NCI-H1092 treated with DMSO at 0.1 percent for 48 hours (cell line): ENCODE measurements at places on chromosomes 2 and 18.

- no peak for DNase-seq
These were observed 201.8 kb downstream of the GBX2 start for GRCh38 chr2:235966396-235966795.

DNA sequence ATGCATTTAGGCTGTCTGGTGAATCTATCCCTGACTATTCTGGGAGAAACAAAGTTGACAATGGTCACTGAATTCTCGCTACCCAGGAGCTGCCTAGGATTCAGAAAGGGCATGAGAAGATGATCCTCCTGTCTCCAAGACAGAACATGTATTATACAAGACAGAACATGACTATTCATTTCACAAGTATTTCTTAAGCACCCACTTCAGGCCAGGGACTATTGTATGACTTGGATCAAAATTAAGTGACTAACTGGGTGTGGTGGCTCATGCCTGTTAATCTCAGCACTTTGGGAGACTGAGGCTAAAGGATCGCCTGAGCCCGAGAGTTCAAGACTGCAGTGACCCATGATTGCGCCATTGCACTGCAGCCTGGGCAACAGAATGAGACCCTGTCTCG, 235.8 kb upstream of the RAB12 start:
- no peak for DNase-seq

DNA sequence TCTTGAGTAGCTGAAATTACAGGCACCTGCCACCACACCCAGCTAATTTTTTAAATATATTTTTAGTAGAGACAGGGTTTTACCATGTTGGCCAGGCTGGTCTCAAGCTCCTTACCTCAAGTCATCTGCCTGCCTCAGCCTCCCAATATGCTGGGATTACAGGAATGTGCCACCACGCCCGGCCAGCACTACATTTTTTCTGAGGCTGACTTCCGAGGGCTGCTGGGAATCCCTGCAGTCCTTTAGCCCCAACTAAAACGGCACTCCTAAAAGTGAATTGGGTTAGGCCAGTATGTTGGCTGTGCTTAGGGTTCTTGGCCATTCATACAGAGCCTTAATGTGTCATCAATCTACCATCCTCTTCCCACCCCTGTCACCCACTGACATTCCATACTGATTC, 375.4 kb downstream of the DCC start:
- DNase-seq, result no peak

DNA sequence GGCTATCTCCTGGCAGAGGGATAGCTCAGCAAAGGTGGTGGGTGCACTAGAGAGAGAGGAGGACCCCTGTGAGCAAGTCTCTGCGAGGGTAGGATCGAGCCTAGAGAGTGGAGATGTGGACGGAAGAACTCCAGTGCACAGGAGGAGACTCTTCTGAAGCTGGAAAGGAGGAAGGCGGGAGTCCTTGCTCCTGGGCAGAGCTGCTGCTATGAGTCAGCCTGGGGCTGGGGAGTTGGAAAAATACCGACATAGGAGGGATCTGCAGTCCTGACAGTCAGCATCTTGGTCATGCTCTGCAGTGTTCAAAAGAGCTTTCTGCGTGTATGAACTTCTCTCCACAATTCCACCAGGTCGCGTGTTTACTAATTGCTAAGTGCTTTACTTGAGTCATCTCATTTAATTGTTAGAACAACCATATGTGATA, 233.8 kb downstream of the LDLRAD4 start:
- no peak for DNase-seq

GRCh38 chr2:97728091-97728731, 14.8 kb downstream of the ZAP70 start:
- no peak for DNase-seq

- no peak for DNase-seq
These were observed 8.1 kb downstream of the PFN4 start for GRCh38 chr2:24115057-24115456.

GRCh38 chr2:86280191-86280667, 57.2 kb downstream of the REEP1 start:
- no peak for DNase-seq

- DNase-seq, result no peak
These were observed 113.0 kb downstream of the CRIM1 start for GRCh38 chr2:36468463-36469105.

GRCh38 chr2:205752924-205753323, 70.6 kb downstream of the NRP2 start:
- DNase-seq, result no peak

DNA sequence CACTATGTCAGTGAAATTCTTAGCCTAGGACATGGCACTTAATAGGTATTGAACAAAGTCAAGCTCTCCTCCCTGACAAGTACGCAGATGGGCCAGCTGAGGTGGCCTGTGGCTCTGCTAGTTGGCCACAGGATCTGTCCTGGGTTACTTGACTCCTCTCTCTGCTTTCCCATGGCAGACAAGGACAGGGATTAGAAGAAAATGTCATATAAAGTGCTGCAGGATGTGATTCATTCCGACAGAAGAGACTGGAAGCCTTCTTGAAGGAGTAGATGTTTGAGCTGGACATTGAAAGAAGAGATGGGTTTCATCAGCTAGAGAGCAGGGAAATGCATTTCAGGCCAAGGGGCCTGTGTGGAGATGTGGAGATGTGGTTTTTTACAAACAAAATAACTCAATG, 46.7 kb downstream of the SMAD7 start:
- no peak for DNase-seq

DNA sequence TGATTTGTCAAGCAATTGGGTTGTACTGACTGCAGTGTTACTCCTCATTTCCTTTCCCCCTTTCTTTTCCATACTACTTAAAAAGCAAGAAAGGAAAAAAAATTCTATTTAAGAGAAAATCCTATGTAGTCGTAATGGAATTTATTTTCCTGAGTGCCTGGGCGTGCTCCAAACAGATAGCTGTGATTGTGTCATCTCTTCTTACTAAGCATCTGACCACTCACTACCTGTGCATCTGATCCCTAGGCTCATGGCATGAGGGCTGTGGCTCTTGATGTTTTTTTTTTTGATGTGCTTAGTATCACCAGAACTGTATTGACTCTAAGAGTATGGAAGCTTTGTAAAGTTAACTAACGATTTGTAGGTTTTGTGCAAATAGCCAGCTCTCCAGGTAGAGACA, 19.0 kb downstream of the CRIM1 start:
- no peak for DNase-seq

GRCh38 chr2:240643093-240643810, 18.0 kb downstream of the GPR35 start:
- no peak for DNase-seq

- DNase-seq, result no peak
These were observed 404.8 kb upstream of the GALNT5 start for GRCh38 chr2:156852681-156853080.

DNA sequence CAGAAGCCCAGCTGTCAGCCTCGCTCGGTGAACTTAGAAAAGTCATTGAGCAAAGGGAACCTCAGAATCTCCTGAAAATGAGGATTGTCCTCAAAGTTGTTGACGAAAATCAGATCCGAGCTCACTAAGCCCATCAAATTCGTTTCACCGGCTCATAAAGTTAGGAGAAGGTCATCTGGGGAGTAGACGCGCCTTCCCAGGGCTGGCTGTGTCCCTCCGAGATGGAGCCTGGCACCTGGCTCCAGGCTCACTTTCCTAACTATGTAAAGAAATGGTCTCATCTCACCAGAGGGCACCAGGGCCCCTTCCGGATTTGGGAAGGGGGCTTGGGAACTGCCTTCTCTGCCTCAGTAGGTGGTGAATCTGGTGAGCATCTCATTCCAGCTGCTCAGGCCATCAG, 145.5 kb downstream of the PXDN start:
- DNase-seq, result no peak

DNA sequence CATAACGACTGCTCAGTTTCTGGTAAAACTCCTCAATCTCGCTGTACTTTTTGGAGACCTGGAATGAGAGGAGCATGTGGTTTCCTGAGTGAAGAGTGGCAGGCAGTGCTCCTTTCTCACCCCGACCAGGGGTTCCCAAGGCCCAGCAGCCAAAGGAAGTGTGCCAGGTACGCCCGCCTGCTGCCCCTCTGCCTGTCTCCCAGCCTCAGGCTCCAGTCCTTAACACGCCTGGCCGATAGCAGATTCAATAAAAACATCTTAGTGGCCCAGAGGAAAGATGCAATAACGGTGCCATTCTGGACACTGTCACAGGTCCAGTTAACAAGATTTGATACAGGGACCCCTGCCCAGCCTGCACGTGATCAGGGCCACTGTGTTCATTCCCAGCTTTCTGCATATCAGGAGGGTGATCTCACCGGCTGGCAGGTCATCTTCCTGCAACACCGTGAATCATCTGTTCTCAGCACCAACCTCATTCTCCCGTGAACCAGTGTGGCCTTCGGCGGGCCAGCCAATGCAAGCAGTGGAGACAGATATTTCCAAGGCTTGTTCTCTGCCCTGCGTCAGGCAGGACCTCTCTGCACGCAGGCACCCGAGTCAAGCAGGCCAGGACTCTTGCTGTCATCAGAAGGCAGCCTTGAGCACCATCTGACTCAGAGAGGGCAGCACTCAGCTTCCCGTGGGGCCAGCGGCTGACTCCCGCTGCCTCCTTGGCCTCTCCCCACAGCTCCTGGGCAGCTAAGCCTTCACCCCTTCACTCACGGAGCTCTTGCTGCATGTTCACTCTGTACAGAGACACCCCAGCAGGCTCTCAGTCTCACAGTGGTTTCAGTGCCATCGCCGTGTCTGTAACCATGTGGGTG, 9.5 kb downstream of the HS1BP3 start:
- DNase-seq, result no peak

- DNase-seq, result no peak
These were observed 34.4 kb downstream of the PLEKHA3 start for GRCh38 chr2:178514664-178515063.

GRCh38 chr2:153455861-153456260, 22.7 kb downstream of the RPRM start:
- DNase-seq, result no peak

- DNase-seq, result no peak
These were observed 15.8 kb downstream of the DNAJC27 start for GRCh38 chr2:24955921-24956320.

DNA sequence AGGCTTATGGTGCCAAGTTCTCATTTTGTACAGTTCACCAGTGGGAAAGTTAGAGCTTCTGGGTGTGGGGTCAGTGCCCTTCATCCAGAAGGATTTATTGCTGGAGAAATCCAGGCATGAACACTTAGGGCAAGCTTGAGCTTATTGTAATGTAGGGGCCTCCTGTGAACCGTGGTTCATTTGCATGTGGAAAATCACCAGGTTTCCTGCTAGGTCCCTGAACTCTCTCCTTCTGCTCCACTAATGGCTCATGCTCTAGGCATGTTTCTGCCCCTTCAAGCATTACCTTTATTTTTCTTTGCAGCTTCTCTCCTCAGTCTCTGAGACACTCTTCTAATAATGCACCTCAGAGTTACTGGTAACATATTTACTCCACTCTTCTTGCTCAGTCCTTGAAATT, 79.3 kb upstream of the FAM98A start:
- DNase-seq, result no peak

DNA sequence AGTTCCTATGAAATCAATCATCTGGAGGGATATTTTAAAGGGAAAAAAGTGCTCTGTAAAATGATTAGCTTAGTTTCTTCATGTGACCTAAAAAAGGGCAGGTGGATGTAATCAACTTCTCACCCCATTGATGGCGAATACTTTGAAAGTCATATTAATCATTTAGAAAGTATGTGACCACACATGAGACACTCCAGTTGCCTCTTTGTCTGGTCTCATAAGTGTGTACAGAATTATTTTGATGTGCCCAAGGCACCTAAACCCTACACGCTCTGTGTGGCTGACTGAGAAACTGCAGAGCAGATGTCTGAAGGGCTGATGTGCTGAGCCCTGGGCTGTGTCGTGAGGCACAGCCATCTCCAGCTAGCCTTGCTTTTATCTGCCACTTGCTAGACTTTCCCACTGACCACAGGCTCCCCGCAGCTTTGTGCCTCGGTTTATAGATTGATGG, 26.9 kb downstream of the SGPP2 start:
- no peak for DNase-seq

DNA sequence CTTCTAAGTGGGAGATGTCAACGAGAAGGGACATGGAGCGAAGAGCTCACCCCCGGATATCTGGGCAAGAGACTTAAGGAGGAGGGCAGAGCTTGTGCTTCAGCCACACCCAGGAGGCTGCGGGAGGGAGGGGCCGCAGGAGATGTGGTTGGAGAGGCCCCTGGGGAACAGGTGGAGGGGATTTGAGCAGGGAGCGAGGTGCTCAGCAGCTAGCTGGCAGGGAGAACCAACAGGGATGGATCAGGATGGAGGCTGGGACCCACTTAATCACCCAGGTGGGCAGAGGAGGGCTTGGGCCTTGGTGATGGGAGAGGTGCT, 78.3 kb downstream of the MBP start:
- no peak for DNase-seq

DNA sequence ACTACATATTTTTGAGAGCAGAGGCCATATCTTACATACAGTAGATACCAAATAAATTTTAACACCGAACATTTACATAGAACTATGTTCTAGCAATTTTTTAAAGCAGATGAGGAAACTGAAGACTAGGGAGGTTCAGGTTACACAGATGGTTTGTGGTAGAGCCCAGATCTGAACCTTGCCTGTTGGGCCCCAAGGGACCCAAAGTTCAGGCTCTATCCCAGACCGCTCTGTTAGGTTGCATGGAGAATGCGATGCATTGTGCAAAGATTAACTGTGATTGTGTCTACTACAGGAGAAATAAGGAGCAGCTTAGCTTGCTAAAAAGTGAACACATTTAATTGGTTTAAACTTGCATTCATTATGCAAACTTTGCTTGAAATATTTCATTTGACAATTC, 16.4 kb upstream of the DSC3 start:
- DNase-seq, result no peak

DNA sequence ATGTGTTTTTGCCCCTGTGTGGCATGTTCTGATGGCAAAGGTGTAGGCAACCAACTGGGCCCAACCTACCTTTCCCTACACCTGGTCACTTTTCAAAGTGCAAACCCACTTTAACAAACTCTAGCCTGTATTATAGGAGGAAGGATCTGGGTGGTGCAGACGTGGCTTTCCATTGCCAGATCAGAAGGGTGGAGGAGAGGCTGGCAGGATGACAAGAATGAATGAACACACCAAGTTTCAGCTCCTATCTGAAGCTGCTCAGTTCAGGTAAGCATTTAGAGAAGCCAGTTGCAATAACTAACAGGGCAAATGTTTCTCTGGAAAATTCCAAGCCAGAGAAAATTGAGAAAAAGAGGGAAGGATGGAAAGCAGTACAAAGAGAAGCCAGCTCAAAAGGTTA, 707 bp upstream of the SERPINB7 start:
- DNase-seq, result no peak

GRCh38 chr2:136490100-136490499, 275.2 kb upstream of the THSD7B start:
- DNase-seq, result no peak

DNA sequence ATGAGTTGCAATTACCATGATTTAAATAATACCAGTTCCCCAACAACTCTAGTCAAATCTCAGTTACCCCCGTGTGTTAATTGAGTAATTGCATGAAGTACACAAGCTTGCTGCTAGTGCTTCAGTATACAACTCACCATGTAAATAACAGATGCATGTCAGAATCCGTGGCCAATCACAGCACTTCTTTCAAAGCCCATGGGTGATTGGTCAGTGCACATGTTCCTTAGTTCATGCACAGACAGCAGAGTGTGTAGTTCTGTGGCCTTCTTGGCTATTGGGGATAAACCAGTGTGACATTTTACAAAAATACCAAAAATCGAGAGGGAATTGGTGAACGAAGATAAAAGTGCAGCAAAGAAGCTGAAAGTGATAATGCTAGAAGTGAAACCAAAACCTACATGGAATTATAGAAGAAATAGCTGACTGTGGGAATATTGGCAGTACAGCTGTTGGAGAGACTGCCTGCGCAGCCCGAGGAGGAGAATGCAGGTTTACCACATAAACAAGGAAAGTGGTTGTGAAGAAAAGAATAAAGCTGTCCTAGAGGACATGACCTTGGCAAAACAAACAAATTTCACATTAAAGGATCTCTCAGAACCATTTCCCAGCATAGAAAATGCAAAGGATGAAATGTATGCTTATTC, 59.4 kb downstream of the NEDD4L start:
- DNase-seq, result no peak
